Stimulated activated CD4-positive, alpha-beta T cell treated with anti-CD3 and anti-CD28 coated beads, Interleukin-1b, Interleukin-23, amount 100 ng/mL, for 48 hours (primary cell): ENCODE measurements at places on chromosomes 6 and 20.

DNA sequence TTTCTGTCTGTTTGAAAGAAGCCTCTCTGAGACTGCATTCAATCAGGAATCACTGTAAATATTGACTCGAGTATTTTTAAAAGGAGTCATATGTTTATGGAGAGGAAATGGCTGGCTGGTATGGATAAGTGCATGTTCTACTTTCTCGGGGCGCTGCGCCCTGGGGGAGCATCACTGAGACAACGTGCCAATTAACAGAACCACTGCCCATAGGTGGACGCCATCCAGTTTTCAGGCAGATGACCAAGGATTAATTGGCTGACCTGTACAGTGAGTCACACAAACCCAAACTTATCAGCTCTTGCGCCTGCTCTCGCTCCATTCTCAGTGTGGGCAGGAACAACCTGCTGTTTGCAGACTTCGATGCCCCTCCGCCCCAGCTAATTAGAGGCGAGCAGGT, 571.2 kb downstream of the QKI start:
- DNase-seq: no peak

DNA sequence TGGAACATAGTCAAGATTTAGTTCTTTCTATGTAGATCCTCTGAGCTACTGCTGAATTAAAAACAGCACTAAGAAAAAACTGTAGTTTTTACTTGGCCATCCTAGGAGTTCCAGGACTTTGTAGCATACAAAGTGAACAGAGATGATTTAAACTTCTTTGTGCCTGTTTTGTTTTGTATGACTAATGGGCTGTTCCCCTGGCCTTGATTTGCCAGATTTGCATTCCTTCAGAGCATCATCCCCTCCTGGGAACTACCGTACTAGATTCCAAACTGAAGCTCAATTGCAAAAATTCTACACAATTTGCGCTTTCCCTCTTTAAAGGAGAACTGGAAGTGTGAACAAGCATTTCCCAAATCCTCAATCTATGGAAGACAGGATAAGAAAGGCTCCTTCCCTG, 23.1 kb downstream of the ACOT13 start:
- DNase-seq: no peak

GRCh38 chr6:141041596-141042087, 1091.1 kb upstream of the GJE1 start:
- no peak for DNase-seq

- no peak for DNase-seq
Observed at GRCh38 chr20:49392745-49393144, 89.7 kb downstream of the KCNB1 start.

GRCh38 chr20:46629341-46629740, 21.9 kb downstream of the SLC13A3 start:
- DNase-seq: no peak

DNA sequence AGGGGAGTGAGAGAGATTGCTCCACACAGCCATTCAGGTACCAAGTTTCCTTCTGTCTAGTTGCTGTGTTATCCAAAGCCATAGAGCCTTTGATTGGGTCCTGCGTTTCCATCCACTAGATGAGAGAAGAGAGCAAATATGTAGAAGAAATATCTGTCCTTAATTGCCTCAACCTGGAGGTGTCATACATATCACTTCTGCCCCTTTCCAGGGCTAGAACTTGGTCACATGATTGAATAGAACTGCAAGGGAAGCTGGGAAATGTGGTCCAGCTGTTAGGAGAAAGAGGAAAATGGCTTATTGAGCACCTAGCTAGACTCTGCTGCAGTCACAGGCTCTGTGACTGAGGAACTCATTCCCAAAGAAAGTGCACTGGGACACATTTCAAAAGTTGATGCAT, 115.6 kb upstream of the JAG1 start:
- no peak for DNase-seq

DNA sequence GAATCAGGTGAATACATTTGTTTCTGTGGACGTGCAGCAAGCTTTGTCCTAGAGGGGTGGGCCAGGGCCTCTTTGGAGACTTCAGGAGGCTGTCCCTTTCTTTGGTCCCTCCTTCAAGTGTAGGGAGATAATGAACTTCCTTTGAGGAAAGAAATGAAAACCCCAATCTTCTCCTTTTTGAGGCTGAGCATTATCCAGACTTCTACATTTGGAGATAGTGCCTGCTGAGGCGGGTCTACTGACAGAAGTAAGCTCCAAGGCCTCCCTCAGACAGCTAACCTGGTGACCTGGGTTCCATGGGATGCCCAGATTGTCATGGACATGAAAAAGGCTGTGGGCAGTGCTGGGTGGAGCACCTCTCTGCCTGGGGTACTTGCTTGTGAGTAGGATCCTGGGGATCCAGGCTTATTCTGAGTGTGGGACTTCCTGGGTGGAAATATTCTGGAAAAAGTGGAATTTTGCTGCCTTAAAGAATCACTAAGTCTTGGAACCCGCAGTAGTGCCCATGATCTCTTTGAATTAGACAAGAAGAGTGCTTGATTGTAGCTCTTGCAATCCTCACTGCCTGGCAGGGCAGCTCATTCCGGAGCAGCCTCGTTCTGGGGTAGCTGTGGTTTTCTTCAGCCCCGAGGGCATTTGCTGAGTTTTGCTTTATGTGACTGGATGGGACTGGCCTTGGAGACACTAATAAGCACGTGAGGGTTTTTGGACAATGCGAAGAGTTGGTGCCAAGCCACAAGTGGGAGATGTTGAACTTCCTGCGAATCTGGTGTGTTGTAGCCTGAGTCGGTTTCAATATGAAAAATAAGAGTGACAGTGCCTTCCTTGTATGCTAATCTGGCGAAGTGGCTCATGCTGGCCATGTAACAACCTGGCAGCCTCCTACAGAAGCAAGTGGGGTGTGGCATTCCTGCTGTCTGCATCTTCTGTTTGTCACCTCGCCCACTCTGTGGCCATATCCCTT, 28.1 kb downstream of the SNRNP48 start:
- peak; percentile 16 for DNase-seq

DNA sequence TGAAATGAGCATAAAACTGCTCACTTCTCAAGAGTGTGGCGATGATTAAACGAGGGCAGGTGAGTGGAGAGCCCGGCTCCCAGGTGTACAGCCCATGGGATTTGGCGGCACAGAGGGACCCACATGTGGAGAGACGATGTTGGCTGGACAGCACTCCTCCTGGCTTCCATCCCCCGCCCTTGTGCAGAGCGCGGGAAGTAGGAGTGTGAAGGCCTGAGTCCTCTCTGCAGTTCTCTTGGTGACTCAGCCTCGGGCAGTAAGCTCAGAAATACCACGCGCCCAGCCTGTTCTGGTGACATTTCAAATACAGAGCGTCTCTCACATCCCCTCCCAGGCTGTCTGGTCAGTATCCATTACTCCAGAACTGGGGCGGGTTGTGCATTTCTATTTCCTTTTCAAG, 94.2 kb upstream of the SRSF6 start:
- DNase-seq: no peak

DNA sequence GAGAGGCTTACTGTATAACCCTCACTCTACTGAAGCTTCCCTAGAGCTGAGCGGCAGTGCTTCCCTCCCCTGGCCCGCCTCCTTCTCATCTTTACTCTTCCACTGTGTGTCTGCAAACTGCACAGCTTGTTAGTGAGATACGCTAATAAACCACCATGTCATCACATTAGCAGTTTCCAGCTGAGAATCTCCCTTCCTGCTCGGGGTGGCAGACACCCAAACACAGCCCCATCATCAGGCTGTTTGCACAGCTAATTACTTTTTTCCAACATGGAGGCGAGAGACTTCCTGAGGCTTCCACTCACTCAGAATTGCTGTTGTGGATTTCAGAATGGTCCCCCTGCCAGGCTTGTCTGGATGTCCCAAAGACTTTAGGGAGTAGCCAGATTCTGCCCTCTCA, 444.9 kb upstream of the SULF2 start:
- no peak for DNase-seq

DNA sequence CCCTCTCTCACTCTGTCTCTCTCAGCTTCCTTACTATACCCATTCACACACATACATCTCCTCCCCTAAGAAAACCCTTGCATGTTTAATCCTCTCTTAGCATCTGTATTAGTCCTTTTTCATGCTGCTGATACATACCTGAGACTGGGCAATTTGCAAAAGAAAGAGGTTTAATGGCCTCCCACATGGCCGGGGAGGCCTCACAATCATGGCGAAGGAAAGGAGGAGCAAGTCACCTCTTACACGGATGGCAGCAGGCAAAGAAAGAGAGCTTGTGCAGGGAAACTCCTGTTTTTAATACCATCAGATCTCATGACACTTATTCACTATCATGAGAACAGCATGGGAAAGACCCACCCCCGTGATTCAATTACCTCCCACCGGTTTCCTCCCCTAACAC, 398.5 kb upstream of the SASH1 start:
- DNase-seq: no peak

DNA sequence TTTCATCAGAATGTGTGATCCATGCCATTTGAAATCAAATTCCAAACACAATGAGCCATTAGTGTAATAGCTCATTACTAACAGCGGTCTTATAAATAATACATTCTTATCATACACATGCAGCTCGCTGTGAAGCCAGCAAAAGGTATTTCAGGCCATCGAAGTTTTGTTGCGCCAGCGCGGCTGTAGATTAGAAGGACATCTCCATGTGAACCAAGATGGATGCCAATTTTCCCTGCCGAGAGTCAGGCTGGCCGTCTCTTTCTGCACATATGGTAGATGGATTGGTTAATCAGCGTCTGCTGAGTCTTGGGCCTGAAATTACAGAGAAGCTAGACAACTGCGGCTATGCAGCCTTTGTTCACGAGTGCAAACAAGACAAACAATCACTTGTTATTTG, 44.1 kb downstream of the CFAP61 start:
- DNase-seq: no peak

- DNase-seq: no peak
Observed at GRCh38 chr6:138844192-138844591, 48.3 kb downstream of the ECT2L start.

GRCh38 chr20:13298692-13299373, 77.8 kb downstream of the ISM1 start:
- no peak for DNase-seq

DNA sequence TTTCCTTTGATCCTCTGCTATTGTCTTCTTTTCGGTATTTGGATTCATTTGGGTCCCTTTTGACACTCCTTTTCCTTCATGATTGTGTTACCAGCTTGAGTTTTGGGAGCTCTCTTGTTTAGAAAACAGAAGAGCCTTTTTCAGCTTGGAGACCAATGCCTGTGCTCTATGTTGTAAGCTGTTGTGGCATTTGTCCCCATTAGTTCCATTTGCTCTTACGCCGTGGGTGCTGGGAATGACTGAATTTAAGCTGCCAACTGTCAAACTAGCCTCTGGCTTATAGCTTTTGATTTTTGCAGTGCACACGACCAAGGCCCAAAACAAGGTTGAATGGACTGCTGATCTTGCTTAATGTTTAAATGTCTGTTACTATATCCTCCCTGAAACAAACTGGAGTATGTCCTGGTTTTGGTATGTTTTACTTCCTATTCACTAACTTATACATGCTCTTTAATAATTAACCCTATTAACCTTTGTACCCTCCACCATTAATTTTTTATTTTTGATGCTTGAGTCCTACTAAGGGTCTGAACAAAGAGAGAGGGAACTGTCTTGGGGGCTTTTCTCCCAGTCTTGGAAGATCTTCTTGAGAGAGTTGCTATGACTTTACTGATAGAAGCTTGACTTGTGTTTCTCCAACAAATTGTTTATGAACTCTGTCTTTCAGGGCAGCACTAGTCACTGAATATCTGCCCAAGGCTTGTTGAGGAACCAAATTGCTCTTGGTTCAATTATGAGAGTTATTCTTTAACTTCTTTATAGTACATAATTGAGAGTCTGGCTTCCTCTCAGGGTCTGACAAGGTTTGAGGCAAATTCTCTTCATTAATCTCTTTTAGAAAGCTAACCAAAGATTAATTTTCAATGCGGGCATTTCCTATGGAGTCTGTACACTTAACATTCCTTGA, 100.3 kb upstream of the SIRPG start:
- no peak for DNase-seq

DNA sequence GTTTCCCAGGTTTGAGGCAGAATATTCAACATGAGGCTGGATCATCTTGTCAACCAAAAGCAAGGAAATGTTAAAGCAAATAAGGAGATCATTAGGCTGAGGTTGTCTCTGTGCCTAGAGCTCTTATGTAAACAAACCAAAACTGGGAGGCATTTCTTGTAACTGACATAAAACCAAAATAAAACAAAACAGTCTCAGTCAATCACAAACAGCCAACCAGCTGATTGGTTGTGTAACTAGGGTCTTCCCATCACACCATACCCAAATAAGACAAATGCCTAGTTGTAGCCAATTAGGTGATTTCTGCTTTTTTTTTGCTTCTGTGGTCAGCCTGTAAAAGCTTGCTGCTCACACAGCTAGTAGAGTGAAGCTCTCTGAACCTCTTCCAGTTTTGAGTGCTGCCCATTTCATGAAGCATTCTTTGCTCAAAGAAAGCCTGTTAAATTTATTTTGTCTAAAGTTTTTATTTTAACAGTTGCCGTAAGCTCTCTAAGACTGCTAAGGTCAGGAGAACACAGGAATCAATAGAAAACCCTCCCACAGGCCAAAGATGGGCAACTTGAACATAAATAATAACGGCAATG, 8.9 kb upstream of the FITM2 start:
- DNase-seq: no peak
